ENCODE measurements at places on chromosomes 5 and 9. TPM values are rescaled to one million over a fixed set of nuclear protein-coding genes. Genes with fewer than 3 reads are reported as not detected.

The FOXI1 gene
- not detected for polyA plus RNA-seq

The BNIP1 gene
- polyA plus RNA-seq: 32.4 TPM

The LMAN2 gene
- polyA plus RNA-seq: 441 TPM

The FABP6 gene
- polyA plus RNA-seq: not detected

The IFNB1 gene
- polyA plus RNA-seq: not detected

The NR5A1 gene
- not detected for polyA plus RNA-seq

The TLR4 gene
- 0.62 TPM for polyA plus RNA-seq

The NUTM2G gene
- not detected for polyA plus RNA-seq

The PRUNE2 gene
- polyA plus RNA-seq: 0.11 TPM

The ECM2 gene
- polyA plus RNA-seq: not detected

The PHF24 gene
- polyA plus RNA-seq: not detected

The SPINK7 gene
- polyA plus RNA-seq: not detected

The FOXD4L3 gene
- polyA plus RNA-seq: not detected

The SPAAR gene
- not detected for polyA plus RNA-seq

The VDAC1 gene
- 107 TPM for polyA plus RNA-seq

The PCSK1 gene
- not detected for polyA plus RNA-seq

The PCDHB14 gene
- not detected for polyA plus RNA-seq

The GLRA1 gene
- not detected for polyA plus RNA-seq

The DDX4 gene
- not detected for polyA plus RNA-seq

The IFNE gene
- not detected for polyA plus RNA-seq

The PTGDS gene
- 201 TPM for polyA plus RNA-seq

The OR1K1 gene
- polyA plus RNA-seq: not detected

The INIP gene
- polyA plus RNA-seq: 27.9 TPM

The IER5L gene
- 1.1 TPM for polyA plus RNA-seq

The DIPK1B gene
- polyA plus RNA-seq: not detected

The PNPLA7 gene
- polyA plus RNA-seq: 0.32 TPM

The PCDHAC2 gene
- polyA plus RNA-seq: not detected

The WDR38 gene
- polyA plus RNA-seq: not detected

The NNT gene
- 49.5 TPM for polyA plus RNA-seq

The INSL4 gene
- not detected for polyA plus RNA-seq

The FUT7 gene
- polyA plus RNA-seq: 33.0 TPM

The RAPGEF1 gene
- polyA plus RNA-seq: 7.4 TPM
